ENCODE measurements at places on chromosomes 5 and 9.

GRCh38 chr9:125271081-125271480 lies 9.5 kb downstream of the GAPVD1 start:
- no peak for DNase-seq

DNA sequence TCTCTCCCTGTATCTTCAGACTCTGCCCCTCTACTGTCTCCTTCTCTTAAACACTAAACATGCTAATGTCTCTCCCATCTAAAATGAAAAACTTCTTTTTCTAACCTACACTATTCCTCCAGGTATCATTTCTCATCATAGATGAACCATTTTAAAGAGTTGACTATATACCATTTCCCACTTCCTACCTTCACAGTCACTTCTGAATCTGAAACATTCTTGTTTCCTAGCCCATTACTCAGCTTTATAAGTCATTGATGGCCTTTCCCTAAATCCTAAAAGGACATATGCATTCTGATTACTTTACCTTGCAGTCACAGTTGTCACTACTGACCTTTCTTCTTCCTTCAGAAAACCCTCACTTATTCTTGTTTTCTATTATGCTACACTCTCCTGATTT lies 118.2 kb downstream of the SSBP2 start:
- DNase-seq: no peak

- DNase-seq: no peak
Measured at GRCh38 chr9:131423171-131423581, 29.3 kb downstream of the PRRC2B start.

GRCh38 chr9:37944671-37945481 lies 40.9 kb upstream of the SLC25A51 start:
- no peak for DNase-seq

- no peak for DNase-seq
Measured at GRCh38 chr5:15650266-15650665, 150.3 kb downstream of the FBXL7 start.

GRCh38 chr5:114312658-114313057 lies 49.2 kb upstream of the KCNN2 start:
- DNase-seq: no peak

- no peak for DNase-seq
Measured at GRCh38 chr5:14143546-14143840, 351 bp downstream of the TRIO start.

DNA sequence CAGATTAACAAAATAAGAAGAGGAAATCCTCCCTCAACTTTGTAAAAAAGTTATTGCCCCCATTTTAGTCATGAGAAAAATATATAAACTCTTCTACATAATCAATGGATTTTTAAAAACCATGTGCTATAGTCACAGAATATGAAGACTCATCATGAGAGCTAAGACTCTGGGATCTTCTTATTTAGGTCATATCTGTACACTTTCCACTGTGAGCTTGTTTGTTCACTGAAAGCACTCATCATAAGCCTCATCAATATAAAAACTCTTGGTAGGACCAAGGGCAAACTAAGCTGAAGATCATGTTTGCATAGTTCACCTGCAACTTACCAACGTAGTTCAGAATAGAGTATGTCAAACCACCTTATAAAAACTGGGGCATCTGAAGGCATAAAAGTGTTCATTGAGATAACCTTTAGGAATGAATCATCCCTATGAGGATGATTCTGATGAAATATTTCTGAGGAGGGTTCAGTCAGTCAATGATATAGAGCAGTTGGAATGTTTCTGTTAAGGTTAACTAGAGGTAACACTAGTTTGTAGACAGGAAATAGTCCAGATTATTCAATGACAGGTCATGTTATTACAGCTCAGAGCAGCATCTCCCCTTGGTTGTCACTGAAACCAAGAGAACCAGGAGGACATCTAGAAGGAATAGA lies 289.9 kb upstream of the SMC2 start:
- DNase-seq: no peak

- DNase-seq: no peak
Measured at GRCh38 chr9:98367371-98367900, 112.0 kb upstream of the TBC1D2 start.

DNA sequence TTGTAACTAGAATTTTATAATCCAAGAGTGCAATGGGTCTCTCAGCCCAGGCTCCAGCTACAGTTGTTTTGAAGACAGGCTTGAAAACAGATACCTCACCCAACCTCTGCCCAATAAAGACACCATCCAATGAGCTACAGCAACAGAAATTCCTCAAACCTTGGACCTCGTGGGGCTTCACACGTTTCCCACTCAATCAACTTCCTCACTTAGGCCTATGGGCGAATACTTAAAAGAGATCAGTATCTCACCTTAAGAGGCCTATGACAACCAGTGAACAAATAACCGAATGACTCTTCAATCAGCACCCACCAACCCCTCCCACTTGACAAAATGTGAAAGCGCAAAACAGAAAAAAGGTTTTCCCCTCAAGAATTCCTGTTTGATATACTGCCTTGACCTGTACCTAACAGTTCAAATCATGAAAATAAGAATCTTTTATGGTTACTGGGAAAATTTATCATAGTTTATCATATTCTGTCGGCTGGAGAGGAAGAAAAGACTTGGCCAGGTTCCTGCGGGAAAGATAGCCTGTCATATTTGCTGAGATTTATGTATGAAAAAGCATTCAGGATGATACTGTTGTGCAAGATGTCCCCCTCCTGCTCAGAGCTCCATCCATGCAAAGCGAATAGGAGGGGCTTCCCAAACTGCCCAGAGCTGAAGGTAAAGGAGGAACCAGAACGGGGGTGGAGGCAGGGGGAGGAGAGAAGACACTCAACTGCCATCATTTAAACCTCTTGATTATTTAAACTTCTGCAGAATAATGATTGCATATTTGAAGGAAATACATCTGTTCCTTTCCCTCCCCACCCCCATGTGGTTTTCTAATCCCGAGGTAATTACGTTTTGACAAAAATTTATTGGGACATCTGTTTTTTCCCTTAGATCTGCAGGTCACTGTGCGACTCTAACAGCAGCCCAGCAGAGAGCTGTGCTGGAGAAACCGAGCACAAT lies 256.3 kb downstream of the NFIB start:
- DNase-seq: no peak

DNA sequence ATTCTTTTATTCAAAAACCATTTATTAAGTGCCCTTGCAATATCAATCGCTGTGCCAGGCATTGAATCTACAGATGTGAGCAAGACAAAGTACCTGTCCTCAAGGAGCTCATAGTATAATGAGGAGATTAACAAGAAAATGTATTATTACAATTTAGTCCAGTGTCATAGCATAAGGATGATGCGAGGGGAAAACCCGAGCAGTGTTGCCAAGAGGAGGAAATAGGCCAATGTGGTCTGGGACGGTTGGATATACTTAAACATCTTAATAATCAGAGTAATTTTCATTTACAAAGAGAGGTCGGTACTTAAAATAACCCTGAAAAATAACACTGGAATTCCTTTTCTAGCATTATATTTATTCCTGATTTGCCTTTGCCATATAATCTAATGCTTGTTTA lies 18.5 kb downstream of the CD274 start:
- DNase-seq: no peak

- DNase-seq: no peak
Measured at GRCh38 chr5:64807520-64807919, 38.8 kb downstream of the CWC27 start.

GRCh38 chr9:101418518-101419430 lies 16.8 kb downstream of the ALDOB start:
- no peak for DNase-seq

DNA sequence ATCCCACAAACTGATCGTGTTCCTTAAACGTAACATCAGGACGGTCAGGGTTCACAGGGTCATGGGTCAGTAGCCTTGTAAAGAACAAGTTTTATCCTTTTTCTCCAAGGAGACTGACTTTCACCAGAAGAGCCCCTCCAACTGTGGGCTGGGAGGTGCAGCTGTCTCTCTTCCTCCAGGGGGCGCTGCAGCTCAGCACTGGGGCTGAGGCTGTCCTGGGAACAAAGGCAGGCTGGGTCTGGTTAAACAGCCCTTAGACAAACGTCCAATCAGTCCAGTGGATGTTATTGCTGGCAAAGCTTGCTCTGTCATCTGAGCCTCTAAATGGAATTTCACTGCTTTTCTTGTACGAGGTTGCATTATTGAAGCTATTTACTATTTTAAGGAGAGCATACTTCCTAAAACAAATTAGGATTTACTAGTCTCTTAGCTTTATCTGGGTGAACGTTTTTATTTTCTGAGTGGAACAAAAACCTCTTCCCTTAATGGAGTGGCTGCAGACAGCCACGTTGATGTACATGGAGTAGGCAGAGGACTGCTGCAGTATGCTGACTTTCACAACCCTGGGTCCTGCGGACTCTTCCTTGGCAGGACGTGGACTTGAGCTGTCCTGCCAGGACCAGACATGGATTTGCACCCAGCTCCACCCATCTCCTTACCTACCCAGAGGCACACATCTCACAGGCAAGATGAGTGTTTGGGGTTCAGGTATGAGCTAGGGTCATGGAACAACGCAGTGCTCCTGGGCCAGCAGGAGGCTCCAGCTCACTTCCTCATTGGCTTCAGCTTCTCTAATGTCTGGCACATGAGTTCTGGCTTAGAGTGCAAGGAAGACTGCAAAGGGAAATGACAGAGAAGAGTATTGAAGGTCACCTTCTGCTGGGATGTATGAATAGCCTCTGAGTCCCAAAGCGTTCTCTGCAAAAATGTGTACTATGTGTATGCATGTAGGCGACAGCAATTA lies 7.8 kb downstream of the EXOSC2 start:
- DNase-seq: no peak

DNA sequence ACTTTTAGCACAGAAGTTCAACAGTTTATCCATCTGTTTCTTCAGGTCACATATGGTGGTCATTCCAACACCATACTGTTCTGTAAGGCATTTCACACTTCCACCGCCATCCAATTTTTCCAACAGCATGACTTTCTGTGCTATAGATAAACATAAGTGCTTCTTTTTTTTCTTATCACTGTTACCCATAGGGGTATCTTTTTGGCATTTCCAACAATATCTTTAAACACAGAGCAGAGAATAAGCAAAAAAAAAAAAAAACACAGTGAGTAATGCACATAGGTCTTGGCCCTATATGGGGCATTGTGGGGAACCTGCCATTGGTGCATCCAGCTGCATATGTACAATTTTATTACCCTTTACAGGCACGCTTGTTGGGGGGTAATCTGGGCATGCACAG lies 12.2 kb upstream of the ZNF367 start:
- DNase-seq: no peak

DNA sequence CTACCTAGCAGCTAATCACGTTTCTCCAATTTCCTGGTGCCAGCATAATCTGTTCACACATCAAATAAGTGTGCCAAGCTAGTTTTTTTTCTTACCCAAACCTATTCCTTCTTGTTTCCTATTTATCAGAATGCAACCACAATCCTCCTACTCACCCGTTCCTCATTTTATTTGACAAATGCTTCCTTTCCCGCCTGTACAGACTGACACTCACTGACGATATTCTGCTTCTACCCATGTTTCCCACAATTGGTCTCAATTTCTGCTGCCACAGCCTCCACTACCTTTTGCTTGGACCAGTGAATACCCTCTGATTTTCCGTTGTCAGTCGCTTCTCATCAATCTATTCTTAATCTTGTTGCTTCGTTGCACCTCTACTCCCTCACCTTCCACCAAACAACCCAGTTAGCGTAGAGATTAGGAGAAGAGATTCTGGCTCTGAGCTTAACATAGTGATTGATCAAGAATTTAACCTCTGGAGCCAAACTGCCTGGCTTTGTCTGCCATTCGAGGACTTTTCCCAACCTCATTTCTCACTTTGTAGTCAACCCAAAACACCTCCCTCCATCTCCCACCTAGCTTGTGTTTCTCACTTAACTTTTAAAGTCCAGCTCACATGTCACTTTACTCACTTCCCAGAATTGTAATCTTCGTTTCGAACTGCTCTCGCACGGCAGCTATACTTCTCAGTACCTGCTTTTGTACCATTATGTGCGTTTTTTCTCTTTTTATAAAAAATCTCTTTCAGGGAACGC lies 729 bp upstream of the TMEM38B start:
- DNase-seq: no peak

DNA sequence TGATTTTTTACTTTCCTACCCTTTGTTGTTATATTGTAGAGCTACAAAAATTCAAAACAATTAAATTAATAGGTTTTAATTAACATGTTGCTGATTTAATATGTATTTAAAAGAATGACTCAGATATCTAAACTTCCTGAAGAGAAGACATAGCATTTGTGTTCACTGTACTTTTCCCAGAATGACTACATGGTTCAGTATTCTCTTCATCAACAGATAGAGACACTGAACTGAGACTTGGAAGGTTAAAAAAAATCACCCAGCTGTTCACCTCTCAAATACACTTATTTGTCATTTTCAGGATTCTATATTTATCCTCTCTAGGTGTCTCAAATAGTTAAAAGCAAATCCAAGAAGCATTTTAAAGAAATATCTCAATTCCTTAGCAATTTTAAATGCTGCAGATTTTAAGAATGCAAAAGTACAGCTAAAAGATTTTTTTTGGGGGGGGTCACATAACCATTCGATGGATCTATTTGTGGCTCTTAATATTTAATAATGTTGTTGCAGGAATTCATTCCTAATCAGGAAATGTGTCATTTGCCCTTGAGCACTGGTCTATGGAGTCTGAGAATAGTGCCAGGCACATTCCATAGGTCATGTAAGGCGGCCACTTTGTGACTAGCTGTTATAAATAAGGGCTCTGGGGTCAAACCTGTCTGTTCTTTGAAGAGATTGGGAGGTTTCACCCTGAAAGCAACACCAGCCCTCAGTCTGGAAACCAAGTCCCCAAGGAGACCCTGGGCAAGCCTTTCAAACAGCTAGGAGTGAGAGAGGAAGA lies 463.1 kb downstream of the NR2F1-AS1 start:
- no peak for DNase-seq

DNA sequence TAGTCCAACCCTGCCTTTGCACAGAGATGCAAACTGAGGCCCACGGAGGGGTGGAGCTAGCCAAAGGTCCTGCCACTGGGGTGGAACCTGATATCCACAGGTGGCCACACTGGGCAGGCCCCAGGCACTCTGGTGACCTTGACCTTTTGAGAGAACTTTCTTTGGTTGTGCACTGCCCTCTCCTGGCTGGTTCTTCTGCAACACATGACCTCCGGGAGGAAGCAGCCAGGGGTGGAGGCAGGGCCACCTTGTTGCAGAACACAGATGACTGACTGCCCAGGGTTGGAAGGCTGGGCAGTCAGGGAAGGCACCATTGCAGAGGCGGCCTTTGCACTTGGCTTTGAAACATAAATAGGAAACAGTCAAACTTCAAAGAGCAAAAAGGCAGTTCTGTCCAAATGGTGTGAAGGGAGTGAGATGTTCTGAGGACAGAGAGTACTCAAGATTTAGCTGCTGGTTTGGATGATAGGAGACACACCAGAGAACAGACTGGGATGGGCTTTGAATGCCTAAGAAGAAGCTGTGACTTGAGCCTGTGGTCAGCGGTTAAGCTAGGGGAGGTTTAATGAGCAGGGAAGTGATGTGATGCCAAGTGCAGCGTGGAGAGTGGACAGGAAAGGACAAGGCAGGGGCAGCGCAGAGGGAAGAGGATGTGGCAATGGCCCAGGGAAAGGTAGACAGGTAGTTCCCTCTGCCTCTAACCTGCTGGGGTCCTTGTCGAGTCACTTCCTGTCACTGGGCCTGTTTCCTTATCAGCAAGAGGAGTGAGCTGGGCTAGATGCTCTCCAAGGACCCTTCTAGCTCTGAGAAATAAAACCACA lies 6.8 kb upstream of the TCOF1 start:
- DNase-seq: no peak

- no peak for DNase-seq
Measured at GRCh38 chr5:160837211-160837610, 14.8 kb downstream of the ATP10B start.

Measured in NCI-H187 (cell line).